ENCODE measurements at places on chromosomes 11 and 22. TPM values are rescaled to one million over a fixed set of nuclear protein-coding genes. Genes with fewer than 3 reads are reported as not detected.
A peak's percentile ranks its signal among the peaks of the same experiment; 100 is the strongest.

- peak; percentile 81 for ATAC-seq
Measured at GRCh38 chr11:9015677-9016076, 11.9 kb upstream of the NRIP3 start.

DNA sequence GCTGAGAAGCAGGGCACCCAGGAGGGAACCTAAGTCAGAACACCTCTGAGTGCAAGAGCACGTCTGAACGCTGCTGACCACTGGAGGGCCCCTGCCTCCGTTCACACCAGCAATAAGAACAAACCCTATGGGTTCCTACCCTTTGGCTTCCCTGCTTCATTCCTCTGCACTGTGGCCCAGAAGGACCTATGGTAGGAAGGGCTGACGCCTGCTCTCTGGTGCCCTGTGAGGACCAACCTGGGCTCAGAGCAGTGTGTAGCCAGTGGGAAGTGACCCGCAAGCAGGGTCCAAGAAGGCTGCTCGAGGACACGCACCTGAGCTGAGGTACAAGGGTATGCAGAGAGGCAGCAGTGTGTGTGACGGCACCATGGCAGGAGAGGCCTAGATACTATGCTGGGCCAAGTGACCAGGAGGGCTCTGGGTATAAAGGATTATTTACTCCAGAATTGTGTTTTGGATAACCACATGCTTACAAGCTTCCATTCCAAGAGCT, 68.8 kb upstream of the CLTCL1 start:
- ATAC-seq: no peak

DNA sequence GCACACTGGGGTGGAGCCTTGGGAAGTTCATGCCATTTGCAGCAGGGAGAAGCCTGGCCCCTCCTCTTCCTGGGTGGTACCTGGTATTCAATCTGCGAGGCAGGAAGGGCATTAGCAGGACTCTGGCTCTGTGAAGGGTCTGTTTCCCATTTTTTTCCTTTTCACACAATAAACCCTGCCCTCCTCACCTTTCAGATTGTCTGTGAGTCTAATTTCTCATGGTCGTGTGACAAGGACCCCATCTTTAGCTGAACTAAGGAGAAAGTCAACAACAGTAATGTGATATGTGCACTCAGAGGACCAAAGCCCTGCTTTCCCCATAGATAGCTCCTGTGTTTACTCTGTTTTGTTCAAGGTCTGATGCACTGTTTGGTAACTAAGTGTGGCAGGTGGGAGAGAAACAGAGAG, 26.6 kb upstream of the CASP4 start:
- ATAC-seq: peak; percentile 94

GRCh38 chr22:28600546-28601143, 79.0 kb downstream of the TTC28 start:
- peak; percentile 35 for ATAC-seq

DNA sequence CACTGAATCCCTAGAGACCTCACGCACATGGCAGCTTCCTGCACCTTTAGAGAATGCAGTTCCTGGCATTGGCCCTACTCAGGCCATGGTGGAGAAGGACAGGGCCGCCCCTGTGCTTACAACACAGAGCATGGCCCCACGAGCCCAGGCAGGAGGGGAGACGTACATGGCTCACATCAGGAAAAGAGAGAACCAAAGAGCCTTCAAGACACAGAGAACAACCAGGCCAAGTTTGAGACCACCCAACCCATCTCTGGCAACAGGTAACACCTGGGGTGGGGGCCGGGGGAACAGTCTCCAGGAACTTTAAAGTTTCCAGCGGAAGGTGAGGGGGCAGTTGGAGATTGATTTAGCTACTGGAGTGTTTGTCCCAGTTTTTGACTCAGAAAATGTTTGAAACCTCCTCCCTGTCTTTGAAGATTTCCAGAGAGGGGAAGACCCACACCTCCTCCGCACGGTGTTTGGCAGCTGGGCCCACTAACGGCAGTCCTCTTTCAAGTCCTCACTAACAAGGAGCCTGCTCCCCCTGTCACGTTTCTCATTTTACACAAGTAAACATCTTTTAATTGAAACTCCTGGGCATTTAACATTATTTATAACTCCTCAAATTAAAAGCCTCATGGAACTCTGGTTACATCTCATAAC, 1423.8 kb downstream of the TBC1D22A start:
- no peak for ATAC-seq

GRCh38 chr11:78669249-78669648, 94.6 kb upstream of the NARS2 start:
- ATAC-seq: no peak

- no peak for ATAC-seq
Measured at GRCh38 chr11:130773244-130773820, 142.9 kb downstream of the SNX19 start.

DNA sequence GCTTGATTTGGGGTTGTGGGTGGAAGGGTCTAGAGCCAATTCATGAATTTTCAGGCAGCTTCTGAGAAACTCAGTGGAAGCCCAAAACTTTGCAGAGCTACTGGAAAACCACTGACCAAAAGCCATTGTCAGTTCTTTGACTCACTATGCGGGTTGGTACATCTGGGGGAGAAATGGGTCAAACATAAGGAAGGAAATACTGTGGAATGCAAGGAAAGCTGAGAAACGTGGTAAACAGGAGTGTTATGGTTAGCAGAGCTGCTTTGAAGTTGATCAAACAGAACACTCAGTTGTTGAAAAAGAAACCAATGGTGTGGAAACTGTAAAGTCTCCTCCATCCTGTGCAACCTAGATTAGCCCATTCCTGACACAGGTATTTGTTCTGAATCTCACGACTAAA, 6.3 kb upstream of the ABTB2 start:
- no peak for ATAC-seq

DNA sequence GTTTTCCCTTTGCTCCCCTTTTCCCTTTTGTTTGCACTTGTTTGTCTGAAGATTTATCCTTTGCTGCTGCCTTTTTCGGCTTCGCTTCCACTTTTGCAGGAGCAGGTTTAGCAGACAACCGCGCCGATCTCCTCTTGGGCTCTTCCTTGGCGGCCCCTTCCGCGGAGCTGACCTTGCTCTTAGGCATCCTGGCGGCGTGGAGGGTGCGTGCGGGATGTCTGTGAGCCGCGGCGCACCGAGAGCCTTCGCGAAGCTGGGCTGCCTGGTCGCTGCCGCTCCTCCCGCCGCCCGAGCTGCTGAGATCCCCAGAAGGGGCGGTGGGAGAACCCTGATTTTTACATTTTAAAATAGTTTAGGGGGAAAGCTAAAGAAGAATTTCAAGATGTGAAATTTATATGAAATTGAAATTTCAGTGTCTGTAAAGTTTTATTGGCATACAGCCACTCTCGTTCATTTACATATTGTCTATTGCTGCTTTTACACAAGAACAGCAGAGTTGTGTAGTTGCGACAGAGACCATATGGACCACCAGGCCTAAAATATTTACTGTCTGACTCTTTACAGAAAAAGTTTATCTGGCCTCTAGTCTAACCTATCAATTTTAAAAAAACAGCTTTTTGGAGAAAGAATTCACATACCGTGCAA, 105.2 kb upstream of the RRM1 start:
- peak; percentile 43 for ATAC-seq

GRCh38 chr11:8967184-8967583, 2.9 kb upstream of the TMEM9B start:
- no peak for ATAC-seq

DNA sequence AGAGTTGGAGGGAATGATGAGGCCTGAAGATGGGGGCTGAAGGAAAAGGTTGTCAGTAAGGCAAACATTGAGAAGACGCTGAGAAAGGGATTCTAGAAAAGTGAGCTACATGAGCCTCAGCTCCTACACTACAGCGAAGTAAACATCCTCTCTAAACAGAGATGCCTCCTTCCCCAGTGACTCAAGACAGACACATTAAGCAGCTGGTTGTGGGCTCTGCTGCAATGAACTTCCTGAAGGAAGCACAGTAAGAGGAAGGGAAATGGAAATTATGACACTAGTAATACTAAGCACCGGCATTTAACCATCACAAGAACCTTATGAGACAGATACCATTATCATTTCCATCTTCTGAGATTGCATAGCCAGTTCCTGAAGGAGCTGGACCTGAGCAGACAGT, 190.5 kb downstream of the C11orf87 start:
- no peak for ATAC-seq

- no peak for ATAC-seq
Measured at GRCh38 chr22:48391820-48392219, 1435.9 kb downstream of the BRD1 start.

DNA sequence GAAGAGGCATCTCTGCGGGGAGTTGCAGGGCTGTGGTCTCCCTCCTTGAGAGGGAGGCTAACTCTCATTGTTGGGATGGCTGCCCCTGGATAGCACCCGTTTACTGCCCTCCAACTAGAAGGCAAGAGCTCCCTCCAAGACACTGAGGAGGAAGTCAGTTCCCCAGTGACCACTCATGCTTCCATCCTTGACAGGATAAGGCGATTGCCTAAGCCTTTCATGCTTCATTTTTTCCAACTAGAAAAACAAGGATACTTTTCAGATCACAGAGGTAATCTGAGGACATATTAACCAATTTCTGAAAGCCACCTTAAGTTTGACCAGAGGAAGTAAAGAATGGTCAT, 186.6 kb downstream of the MAML2 start:
- ATAC-seq: no peak

- peak; percentile 37 for ATAC-seq
Measured at GRCh38 chr11:112355726-112356125, 95.1 kb upstream of the PLET1 start.

GRCh38 chr11:115700496-115700895, 196.3 kb upstream of the CADM1 start:
- ATAC-seq: no peak

- ATAC-seq: no peak
Measured at GRCh38 chr22:23578306-23578705, 1.8 kb downstream of the IGLL1 start.

DNA sequence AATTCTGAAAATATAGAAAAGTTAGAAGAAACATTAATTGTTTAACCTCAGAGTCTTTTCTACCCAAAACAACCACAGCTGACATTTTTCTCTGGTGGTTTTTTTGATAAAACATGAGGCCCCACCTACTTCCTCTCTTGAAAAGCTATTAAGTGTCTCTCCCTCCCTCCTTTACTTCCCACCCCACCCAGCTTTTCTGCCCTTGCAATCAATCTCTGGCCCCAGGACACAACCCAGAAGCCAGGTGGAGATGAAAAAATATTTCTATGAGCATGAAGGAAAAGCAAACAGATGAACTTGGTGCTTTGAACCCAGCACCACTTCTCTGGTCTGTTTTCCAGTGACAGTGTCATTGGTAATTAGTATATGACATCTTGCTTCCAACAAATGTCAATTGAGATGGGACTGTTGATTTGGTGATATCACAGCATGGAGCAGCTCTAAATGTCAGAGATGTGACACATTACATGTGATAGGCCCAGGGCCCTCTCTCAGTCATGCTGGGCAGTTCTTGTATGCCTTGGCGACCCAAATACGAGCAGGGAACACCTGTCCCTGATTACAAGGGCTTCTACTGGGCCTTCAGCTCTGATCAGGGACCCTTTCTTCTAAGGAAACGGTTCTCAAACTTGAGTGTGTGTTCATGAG, 23.9 kb upstream of the TMPRSS13 start:
- ATAC-seq: no peak

DNA sequence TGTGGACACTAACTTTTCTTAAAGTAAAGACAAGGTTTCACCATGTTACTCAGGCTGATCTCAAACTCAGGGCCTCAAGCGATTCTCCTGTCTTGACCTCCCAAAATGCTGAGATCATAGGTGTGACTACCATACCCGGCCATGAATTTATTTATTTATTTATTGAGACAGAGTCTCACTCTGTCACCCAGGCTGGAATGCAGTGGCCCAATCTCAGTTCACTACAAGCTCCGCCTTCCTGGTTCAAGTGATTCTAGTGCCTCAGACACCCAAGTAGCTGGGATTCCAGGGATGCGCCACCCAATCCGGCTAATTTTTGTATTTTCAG, 29.7 kb upstream of the PCF11 start:
- ATAC-seq: no peak

- no peak for ATAC-seq
Measured at GRCh38 chr22:47329727-47330650, 567.5 kb downstream of the TBC1D22A start.

DNA sequence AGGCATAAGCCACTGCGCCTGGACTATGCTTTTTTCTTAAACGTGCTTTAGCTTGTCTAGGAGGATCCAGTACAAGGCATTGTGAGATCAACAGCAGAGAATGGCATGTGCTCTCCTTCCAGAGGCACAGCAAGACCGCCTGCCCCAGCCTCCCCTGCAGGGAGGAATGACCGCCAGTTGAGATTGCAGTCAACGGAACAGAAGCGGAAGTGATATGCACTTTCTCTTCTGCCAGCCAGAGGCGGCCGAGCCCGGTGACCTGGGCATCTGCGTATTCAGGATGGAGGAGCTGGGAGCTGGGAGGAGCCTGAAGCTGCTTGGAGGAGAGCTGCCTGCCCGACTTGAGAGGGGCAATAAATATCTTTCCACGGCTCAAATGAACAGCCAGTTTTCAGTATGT, 243.0 kb downstream of the CTTN start:
- peak; percentile 84 for ATAC-seq

GRCh38 chr11:6671991-6672390, 11.1 kb downstream of the MRPL17 start:
- ATAC-seq: no peak

- ATAC-seq: peak; percentile 2
Measured at GRCh38 chr22:20084547-20085413, 4.7 kb downstream of the DGCR8 start.

DNA sequence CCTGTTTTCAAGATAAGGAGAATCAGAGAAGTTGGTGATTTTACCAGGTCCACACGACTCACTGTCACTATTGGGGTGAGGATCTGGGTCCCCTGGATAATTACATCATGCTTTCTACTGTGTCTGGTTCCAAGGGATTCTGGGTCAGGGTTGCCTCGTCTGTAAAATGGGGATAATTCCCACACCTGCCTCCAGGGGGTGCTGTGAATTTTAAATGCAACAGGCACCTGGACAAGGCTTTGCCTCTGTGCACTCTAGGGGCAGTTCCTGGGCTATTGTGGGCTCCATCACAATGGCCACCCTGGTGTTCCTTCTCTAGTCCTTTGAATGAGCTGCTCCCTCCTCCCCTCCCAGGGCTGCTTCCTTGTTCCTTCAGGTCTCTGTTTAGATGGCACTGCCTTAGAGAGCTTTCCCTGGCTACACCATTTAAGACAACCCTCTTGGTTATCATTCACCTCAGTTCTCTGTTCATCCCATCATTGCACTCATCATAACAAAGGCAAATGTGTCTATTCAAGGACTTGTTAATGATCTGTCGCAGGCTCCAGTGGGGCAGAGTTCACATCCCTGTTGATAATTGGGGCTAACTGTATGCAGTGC, 178.6 kb downstream of the MIAT start:
- ATAC-seq: peak; percentile 70

PGR gene
- 4.1 TPM for total RNA-seq

CYB5R2 gene
- total RNA-seq: 20.4 TPM

P4HA3 gene
- total RNA-seq: 0.38 TPM

CARNS1 gene
- 1.1 TPM for total RNA-seq

ZNF74 gene
- total RNA-seq: 30.4 TPM

KRTAP5-2 gene
- total RNA-seq: 0.71 TPM

DEUP1 gene
- 0.31 TPM for total RNA-seq

RAB30 gene
- total RNA-seq: 22.3 TPM

PNPLA5 gene
- total RNA-seq: not detected

POLR2L gene
- 51.4 TPM for total RNA-seq

OLFML1 gene
- total RNA-seq: 0.13 TPM

C22orf23 gene
- total RNA-seq: not detected

PRPF19 gene
- 81.8 TPM for total RNA-seq

ANO9 gene
- 3.4 TPM for total RNA-seq

CARD10 gene
- 7.5 TPM for total RNA-seq
